Stimulated activated CD8-positive, alpha-beta memory T cell treated with anti-CD3 and anti-CD28 coated beads, Interleukin-4, amount 100 ng/mL, for 1 hour (primary cell): ENCODE measurements at places on chromosomes 7 and 10.

DNA sequence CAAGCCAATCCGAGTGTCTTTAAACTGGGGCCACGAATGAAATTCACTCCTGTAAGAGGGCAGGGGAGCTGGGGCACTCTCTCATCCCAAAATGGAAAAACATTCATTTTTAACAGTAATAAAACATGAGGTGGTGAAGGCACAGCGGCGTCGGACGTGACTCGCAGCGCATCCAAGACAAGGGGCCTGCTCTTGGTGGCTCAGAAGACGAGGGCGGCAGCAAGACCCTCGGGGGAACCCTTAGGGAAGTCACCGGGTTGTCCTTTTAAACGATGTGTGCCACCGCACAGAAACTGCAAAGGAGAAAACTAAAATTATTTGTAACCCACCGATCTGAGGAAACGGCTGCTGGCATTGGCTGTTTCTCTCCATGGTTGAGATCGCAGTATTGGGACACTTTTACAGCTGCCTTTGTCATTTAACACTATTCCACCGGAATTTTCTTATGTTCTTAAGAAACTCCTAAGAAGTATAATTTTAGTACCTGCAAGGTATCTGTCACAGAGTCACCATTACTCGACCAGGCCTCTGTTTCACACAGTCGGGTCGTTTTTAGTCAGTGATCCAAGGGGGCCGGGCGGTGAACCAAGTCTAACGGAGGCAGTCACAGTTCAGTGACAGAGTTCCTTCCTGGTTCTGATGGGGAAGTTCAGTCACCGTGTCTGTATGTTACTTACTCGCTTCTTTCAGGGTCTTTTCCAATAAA is 159.3 kb downstream of the PTPRN2 start:
- DNase-seq = no peak

DNA sequence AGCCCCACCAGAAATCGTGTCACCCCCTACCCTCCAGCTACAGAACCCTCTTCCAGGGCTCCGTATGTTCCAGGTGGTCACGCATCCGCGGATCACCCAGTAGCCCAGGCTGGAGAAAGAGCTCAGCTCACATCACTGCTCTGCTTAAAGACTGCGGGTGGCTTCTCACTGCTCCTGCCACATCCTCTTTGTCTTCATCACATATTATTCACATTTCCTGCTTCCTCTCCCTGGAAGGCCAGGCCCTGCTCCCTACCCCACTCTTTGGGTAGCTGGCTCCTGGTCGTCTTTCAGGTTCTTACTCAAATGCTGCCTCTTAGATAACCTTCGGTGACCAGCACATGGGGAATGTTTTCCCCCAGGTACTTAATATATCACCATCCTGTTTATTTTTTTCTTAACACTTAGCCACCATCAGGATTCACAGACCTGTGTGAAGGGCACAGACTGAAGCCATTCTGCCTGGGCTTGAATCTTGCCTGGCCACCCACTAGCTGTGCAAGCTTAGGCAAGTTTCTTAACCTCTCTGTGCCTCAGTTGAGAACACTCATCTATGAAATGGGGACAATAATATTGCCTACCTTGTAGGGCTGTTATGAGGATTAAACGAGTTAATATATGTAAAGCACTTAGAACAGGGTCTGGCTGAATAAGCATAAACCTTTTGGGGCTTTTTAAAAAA is 307.8 kb downstream of the PRPF18 start:
- no peak for DNase-seq

- DNase-seq = no peak
Observed at GRCh38 chr7:69764147-69764546, 165.9 kb downstream of the AUTS2 start.

DNA sequence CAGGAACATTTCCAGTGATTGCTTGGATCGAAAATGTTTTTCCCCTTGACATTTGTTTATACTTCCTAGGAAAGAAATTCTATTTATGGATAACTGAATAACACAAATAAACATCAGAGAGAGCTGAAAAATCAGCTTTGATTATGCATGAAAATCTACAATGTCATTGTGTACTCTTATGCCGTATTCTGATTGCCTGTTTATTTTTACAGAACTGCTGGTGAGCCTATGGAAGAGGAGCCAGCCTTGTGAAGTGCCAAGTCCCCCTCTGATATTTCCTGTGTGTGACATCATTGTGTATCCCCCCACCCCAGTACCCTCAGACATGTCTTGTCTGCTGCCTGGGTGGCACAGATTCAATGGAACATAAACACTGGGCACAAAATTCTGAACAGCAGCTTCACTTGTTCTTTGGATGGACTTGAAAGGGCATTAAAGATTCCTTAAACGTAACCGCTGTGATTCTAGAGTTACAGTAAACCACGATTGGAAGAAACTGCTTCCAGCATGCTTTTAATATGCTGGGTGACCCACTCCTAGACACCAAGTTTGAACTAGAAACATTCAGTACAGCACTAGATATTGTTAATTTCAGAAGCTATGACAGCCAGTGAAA is 121.5 kb downstream of the TWIST1 start:
- DNase-seq = no peak

DNA sequence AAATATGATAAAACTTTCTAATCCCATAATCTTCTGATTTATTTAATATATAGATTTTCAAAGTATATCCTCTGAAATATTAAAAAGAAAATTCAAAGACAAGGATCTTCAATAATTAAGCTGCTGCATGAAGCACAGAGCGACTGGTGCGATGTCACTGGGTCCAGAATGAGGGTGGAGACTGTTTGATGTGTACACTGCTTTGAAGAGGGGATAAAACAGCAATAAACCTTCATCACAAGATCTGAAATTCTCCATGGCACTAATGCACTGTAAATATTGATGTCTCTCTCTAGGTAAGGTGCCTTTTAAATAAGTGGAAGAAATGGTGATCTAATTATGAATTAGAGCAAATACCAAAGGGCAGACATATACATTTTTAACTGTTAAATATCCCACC is 337.8 kb downstream of the PARD3 start:
- DNase-seq = no peak

DNA sequence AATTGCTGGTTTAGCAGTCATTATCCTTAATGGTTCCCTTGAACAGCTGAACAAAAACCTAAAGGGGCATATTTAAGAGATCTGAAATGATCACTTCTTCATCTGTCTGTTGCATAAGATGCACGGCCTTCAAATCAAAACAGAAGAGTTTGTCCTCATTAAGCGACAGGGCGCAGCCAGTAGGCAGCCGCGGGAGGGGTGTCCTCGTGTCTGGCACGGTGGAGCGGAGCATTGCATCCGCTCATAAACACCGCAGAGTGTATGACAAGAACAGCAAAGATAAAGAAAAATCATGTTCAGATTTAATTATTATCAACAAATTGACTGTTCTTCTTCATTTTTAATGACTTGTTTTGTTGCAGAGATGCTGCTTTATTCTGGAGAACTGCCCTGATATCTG is 255.6 kb upstream of the ADARB2 start:
- no peak for DNase-seq

DNA sequence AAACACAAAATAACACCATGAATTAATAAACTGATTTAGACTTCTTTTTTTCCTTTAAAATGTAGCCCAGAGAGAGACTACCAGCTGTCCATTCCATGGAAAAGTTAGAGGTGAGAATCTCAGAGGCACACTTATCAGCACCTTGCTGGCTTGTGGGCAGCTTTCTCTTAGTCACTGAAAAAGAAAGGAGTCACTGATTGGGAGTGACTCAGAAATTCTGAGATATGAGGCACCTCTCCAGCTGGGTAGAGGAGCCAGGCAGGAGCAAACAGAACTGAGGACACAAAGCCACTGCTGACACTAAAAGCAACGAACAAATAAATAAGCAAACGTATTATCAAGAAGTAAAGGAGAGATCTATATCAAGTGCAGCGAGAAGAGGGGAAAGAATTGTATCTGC is 310.6 kb downstream of the PARD3 start:
- DNase-seq = no peak

DNA sequence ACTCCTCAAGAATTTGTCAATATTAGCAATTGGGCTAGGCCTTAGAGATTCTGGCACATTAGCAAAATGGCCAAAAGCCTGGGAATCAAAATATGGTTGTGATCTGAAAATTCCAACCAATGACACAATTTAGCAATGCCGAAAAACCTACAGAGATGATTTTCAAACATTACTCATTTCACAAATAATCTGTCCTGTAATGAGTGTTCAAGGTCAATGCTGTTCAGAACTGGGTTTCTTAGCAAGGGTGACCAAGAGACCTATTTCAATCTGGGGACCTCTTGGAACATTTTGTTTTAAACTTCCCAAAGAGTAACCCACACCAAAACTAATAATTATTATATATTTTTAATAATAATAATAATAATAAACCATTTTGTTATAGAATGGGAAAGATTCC is 24.1 kb downstream of the ELMO1 start:
- no peak for DNase-seq

DNA sequence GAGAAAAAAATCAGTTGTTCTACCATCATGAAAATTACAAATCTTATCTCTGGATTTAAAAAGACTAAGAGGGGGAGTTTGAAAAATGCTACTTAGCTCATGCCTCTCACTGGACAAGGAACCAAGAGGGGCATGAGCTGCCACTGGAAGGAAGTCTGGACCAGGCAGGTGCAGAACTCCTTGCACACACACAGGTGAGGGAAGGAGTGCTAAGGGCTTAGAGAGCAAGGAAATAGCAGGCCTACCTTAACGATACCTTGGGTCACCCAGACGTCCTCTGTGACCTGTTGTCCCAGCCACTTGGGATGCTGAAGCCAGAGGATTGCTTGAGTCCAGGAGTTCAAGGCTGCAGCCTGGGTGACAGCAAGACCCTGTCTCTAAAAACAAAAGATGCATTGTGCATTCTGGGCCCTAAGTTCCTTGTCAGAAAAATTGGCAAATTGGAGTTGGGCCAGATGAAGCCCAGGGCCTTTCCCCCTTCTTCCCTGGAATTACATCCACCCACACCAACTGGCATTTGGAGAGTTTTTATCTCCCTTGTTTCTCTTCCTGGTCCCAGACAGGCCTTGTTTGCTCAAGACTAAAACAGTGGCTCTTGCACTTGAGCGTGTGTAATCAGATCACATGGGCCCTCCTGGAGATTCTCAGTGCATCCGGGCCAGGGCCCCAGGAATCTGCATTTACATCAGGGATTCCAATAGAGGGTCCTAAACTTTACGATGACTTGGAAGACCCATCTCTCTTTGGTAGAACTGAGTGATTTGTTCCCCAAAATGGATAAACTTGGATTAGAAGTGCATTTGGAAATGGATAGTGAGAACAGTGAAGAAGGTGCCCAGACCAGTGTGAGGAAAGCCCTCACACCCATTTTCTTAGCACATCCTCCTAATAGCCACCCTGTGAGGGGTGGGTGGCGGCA is 3.0 kb downstream of the DDIT4 start:
- DNase-seq = no peak

- no peak for DNase-seq
Observed at GRCh38 chr10:127370601-127371000, 174.2 kb upstream of the INSYN2A start.

DNA sequence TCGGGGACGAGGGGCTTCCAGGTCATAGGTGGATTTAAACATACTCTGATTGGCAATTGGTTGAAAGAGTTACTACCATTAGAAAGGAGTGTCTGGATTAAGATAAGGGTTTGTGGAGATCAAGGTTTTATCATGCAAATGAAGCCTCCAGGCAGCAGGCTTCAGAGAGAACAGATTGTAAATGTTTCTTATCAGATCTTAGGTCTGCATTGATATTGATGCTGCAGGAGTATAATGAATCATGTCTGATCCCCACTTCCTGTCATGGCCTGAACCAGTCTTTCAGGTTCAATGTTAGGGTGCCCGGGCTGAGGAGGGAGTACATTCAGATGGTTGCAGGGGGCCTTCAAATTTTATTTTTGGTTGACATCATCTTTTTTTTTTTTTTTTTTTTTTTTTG is 51.4 kb downstream of the SH3PXD2A start:
- DNase-seq = no peak

DNA sequence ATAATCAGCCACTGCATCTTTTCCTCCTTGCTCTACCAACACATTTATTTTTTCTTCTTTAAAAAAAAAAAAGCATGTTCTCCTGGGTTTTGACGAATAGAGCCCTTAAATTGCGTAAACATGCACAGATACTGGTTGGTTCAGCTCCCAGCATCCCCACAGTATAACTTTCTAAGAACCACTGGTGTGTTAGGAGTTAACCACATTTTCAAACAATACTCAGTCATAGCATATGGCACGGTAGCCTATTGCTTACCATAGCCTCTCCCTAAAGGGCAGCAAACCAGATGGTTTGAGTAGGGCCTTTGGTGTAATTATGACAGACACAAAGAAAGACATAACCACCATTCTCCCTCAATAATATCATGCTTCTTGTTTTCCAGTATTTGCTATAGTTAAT is 145.0 kb downstream of the LRRC4 start:
- no peak for DNase-seq
